ENCODE measurements at places on chromosomes 16 and 17.

GRCh38 chr17:82534401-82534812 is 14.9 kb downstream of the FOXK2 start:
- DNase-seq, result no peak

DNA sequence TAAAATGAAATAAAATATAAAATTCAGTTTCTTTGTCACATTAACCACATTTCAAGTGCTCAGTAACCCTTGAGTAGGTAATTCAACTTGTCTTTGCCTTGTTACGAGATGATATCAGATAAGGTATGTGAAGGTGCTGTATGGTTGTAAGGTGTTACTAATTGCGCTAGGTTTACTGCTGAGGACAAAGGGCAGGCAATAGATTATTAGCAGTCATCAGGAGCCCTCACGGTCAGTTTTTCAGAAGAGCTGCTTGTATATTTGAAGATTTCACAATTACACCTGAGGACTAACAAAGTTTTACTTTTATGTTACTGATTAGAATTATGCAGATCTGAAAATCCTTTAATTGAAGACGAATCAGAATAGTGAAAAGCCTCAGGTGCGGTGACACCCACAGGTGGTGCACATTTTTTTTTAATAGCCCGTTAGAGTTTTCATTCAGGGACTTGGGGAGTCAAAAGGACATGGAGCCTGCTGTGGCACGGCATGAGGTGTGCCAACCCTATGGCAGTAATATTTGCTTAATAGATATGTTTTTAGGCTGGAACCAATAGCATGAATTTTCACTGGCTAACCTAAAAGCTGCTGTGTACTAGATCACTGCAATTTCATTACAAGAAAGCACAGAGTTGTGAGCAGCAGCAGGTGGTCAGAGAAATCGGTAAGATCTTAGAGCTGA is 16.4 kb downstream of the NDEL1 start:
- DNase-seq, result no peak

DNA sequence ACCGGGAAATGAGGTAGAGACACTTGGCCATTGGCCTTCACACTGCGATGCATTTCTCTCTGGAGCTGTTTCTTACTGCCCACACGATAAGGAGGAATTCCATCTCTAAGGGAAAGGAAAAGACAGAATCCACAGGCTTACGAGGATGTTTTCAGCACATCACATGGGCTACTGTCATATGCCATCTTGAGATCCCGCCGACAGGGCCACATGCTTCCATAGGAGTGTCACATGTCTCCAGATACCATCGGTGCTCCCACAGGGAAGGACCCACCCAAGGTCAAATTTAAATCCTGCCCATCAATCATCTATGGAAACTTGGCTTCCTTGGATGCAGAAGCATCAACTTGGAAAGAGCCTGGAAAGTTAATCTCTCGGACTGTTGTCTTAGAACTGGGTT is 20.0 kb downstream of the AXIN2 start:
- no peak for DNase-seq

- no peak for DNase-seq
Measured at GRCh38 chr16:86034421-86034919, 135.5 kb downstream of the IRF8 start.

GRCh38 chr16:50093607-50094539 is 28.1 kb downstream of the HEATR3 start:
- no peak for DNase-seq

DNA sequence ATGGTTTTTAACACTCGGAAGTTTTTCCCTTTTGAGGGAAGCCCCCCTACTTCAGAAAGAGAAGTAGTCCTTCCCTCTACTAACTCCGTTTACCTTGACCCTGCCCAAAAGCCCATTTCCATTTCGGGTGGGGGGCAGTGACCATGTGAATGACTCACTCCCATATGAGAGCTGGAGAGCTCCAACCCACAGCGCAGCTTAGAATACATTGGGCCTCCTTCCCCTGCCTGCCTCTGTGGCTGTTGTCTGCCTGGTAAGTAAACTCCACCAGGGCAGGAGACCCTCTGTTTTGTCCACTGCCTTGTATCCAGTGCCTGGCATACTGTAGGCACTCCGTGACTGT is 985 bp downstream of the SGSM2 start:
- DNase-seq, result no peak

DNA sequence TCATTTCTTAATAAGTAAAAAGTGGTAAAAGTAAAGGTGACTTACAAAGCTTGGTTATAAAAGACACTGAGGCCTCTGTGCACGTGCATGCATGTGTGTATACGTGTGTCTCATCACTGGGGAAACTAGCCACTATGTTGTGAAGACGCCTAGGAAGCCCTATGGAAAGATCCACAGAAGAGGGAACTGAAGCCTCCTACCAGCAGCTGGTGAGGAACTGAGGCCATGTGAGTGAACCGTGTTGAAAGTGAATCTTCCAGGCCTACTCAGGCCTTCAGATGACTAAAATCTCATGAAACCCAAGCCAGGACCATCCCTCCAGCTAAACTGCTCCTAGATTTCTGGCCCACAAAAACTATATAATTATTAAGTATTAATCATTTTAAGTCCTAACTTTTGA is 23.7 kb downstream of the PHLPP2 start:
- DNase-seq, result no peak

- DNase-seq, result no peak
Measured at GRCh38 chr16:73846356-73846755, 450.3 kb upstream of the PSMD7 start.

DNA sequence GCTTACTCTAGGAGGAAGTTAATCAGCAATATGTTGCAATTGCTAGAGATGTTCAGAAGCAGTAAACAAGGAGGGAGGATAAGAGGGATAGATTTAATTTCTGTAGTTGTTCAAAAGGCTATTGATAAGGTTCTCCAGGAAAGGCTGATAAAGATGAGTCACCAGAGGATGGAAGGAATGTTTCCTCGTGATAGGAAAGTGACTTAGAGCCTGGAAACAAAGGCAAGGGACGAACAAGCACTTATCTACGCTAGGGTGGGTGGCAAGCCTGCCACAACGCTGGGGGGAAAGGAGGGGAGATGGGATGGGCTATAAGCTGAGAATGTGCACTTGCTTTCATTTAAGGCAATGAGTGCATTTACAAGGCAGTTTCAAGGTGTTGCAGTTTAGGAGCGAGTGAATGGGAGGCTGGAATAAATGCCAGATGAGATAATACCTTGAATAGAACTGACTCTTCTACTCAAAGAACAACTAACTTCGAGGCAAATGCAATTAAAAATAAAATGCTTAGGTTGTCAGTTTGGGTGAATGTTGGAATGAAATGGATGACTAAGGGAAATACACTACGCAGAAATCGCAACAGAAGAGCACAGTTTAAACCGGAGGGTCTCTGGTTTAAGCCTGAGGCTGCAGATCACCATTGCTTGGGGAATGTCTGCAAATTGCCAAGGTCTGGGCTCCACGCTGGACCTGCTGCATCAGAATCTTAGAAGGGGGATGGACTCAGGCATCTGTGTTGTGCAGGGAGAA is 76.0 kb upstream of the RBBP6 start:
- DNase-seq, result no peak

DNA sequence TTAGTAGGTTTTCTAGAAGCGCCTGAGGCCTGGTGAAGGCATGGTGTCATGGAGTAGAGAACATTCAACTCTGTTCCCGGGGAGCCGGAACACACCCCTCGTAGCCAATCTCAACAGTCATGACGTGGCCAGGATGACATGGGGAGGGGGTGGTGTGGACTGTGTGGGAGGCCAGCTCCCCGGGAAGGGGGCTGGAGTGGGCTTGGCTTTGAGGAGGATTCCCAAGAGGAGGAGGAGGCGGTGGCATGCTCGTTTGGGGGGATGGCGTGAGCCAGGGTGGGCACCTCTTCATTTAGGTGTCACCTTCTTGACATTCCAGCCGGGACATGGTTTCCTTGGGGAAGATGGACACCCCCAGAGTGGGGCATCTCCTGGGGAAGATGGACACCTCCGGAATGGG is 257.5 kb downstream of the SEC14L1 start:
- DNase-seq, result no peak

DNA sequence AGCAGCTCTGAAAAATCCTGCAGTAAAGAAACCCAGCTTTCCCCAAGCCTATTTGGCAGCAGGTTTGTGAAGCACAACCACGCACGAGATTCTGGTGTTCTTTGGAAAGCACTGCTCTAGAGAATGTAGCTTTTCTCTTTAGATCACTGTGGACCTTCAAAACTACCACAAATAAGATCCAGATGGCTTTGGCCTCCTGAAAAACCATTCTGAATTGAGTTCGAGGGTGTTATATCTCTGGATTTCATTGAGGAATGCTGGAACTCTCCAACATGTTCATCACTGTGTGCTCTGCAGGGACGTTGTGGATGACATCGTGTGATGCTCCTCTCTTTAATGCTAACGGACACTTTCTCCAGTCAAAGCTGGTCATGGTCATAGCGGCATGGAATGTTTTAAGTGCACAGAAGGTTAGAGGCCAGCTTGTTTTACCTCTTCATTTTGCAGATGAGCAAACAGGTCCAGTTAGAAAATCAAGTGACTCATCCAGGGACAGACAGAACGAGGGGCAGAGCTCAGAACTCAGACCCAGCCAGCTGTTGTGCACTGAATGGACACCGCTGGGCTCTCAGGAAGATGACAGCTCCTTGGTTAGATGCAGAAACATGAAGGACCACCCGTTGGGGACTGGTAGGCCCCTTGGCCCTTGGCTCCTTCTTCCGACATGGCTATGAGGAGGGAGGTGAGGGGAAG is 37.2 kb downstream of the CCDC42 start:
- no peak for DNase-seq

GRCh38 chr17:6668727-6669425 is 17.3 kb downstream of the C17orf100 start:
- peak; percentile 81 for DNase-seq

DNA sequence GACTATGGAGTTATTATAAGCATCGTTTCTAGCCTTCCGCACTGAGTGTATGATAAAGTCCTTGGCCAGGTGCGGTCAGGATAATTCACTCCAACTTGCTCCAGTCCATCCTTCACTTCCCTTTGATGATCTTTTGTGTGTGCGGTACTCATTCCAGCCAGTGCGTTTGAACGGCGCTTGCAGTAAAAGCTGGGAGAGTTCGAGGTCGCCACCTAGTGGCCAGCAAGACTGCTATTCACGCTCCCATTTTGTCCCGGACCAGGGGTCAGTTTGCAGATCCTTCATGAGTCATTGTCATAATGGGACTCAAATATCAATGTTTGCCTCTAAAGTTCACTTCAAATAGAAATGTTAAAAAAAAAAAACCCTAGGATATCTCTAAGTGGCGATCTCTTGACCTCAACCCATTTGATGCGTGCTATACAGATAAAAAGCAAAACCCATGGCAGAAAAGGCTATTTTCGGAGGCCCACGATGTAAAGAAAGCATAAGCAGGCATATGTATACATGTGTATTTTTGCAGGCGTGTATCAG is 417.1 kb downstream of the TMEM114 start:
- peak; percentile 81 for DNase-seq
